ENCODE measurements at places on chromosomes 2 and 18.

GRCh38 chr2:28713577-28714298, 37.9 kb upstream of the PPP1CB start:
- peak; percentile 74 for DNase-seq

- peak; percentile 64 for DNase-seq
These were observed 20.2 kb upstream of the TUBB6 start for GRCh38 chr18:12287684-12288402.

GRCh38 chr18:32277549-32277948, 87.7 kb downstream of the MEP1B start:
- DNase-seq = no peak

GRCh38 chr2:223049356-223049755, 2.6 kb upstream of the KCNE4 start:
- DNase-seq = no peak

GRCh38 chr2:2188344-2188920, 142.6 kb downstream of the MYT1L start:
- no peak for DNase-seq

GRCh38 chr2:107068069-107068916, 182.3 kb upstream of the ST6GAL2 start:
- no peak for DNase-seq

DNA sequence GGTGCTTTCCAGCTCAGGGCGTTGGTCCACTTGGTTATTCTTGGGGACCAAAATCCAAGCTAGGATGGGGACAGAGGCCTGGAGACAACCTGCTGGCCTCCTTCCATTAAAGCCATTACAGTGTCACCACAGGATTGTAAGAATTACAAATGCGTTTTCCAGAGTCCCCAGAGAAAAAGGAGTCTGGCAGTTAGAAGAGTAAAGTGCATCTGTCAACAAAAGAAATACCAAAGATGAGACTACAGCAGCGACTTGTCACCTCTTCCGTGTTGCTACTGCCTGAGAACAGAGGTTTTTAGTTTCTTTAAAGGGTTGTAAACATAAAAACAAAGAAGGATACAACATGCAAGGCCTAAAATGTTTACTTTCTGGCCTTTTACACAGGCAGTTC, 235.7 kb downstream of the AGAP1 start:
- no peak for DNase-seq

GRCh38 chr2:46284260-46284659, 12.9 kb upstream of the EPAS1 start:
- no peak for DNase-seq

DNA sequence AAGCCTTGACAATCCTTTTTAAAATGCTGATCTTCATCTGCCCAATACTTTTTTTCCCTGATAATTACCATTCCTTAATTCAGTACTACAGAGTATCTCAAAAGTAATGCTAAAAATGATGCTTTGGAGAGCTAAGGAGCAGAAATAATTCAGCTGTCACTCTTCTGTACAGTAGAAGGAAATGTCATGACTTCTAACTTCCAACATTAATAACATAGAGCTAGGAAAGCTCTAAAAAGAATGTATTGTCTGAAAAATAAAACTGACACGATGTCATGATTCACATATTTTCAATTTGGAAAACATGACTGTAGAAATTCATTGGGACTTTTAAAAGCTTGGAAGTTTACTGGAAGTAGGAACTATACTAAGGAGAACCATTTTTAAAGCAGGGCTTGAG, 212.3 kb downstream of the GULP1 start:
- no peak for DNase-seq

GRCh38 chr18:3162181-3162580, 57.6 kb downstream of the MYOM1 start:
- no peak for DNase-seq

- no peak for DNase-seq
These were observed 416.3 kb downstream of the LRP1B start for GRCh38 chr2:141714496-141714895.

DNA sequence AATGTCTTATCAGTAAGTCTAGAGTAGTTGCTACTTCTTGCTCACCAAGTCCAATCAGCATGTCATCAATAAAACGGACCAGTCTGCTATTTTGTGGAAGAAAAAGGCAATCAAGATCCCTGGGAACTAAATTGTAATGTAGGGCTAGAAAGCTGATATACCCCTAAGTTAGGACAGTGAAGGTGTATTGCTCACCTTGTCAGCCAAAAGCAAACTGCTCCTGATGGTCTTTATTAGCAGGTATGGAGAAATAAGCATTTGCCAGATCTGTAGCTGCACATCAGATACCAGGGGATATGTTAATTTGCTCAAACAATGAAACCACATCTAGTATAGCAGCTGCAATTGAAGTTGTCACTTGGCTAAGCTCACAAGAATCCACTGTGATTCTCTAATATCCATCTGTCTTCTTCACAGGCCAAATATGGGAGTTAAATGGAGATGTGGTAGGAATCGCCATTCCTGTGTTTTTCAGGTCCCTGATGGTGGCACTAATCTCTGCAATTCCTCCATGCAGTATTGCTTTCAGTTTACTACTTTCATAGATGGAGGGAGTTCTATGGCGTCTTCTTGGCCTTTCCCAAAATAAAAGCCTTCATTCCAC, 75.0 kb downstream of the TMEM237 start:
- no peak for DNase-seq

DNA sequence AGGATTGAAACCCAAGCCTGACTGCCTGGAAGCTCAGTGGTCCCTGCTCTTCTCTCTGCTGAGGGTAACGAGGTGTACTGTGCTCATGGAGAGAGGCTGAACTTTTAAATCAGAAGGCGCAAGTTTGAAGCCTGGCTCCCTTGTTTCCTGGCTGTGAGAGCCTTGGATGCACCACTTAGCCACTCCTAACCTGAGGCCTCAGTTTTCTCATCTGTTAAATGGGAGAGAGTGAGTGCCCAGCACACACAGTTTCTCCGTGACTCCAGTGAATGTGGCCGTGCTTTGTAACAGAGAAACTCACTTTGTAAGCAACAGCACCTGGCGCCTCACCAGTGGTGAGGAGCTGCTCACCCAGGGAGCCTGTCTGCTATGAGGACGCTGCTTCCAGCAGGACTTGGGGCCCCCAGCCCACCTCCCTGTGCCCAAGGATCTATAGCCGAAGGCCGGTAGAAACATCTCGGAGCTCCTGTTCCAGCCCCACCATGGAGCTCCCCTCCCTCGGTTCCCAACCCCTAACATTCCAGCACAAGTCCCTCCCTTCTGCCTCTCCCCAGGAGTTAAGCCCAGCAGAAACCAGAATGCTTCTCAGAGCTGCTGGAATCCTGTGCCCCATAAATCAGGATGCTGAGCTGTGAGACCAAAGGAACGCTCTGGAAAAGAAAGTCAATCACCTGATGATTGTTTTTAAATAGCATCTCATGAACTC, 20.3 kb upstream of the KCNK3 start:
- DNase-seq = no peak

- peak; percentile 87 for DNase-seq
These were observed 27.0 kb downstream of the TMEM200C start for GRCh38 chr18:5868218-5868854.

GRCh38 chr2:99101697-99102096, 39.8 kb upstream of the C2orf15 start:
- DNase-seq = peak; percentile 44

- no peak for DNase-seq
These were observed 27.7 kb upstream of the TRAPPC8 start for GRCh38 chr18:31970617-31971016.

Data from suppressor macrophage (primary cell).